ENCODE measurements at places on chromosomes 7 and 10. TPM values are rescaled to one million over a fixed set of nuclear protein-coding genes. Genes with fewer than 3 reads are reported as not detected.

Gene PPP1R3C
- 5.4 TPM for total RNA-seq

Gene FAM107B
- total RNA-seq, result 46.7 TPM

Gene CLDN12
- 36.3 TPM for total RNA-seq

Gene LIPK
- 3.2 TPM for total RNA-seq

Gene EXOC6
- 8.8 TPM for total RNA-seq
